ENCODE measurements at places on chromosomes 1 and 21.

DNA sequence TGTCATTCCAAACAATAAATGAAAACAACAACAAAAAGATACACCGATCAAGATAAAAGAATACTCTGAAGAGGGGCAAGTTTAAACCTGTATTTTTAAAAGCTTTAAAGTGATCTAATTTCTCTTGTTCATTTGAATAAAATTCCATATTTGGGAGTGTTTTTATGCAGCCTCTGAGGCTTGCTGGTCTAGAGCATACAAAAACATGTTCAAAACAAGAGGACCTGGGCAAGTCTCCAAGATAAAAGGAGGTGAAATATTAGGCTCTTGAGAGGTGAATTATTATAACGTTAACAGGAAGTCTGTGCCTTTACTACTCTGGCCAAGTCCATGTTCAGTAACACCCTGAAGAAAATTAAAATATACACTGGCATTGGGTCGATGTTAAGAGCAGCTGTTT lies 20.1 kb downstream of the URB1 start:
- DNase-seq = no peak

GRCh38 chr1:33265780-33266605 lies 9.7 kb downstream of the ZNF362 start:
- no peak for DNase-seq

GRCh38 chr1:179142889-179143299 lies 61.0 kb downstream of the TOR3A start:
- DNase-seq = no peak

DNA sequence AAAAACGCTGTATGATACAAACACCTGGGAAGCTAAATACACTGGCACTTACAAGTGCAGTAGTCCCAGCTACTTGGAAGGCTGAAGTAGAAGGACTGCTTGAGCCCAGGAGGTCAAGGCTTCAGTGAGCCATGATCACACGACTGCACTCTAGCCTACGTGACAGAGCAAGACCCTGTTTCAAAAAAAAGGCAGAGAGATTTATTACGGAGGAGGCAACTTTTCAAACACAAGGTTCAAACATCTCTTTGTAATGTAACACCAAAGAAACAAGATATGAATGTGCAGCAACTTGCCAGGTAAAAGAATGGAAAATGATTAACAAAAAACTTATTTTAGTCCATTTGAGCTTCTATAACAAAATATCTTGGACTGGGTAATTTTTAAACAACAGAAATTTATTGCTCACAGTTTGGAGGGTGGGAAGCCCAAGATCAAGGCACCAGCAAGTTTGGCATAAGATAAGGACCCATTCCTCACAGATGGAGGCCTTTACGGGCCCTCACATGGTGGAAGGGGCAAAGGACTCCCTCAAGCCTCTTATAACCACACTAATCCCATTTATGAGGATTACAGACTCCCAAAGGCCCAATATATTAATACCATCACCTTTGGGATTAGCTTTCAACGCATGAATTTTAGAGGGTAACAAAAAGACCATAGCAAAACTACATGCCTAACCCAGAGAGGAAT lies 73.3 kb downstream of the EVI5 start:
- no peak for DNase-seq

GRCh38 chr1:174008979-174009378 lies 13.2 kb downstream of the RC3H1 start:
- no peak for DNase-seq

GRCh38 chr1:155005076-155006011 lies 2.7 kb downstream of the ZBTB7B start:
- DNase-seq = no peak

- DNase-seq = no peak
Observed at GRCh38 chr1:11740258-11741192, 4.6 kb downstream of the AGTRAP start.

- DNase-seq = no peak
Observed at GRCh38 chr1:150563340-150564038, 14.3 kb downstream of the ADAMTSL4 start.

- no peak for DNase-seq
Observed at GRCh38 chr1:236808005-236808404, 12.9 kb downstream of the MTR start.

DNA sequence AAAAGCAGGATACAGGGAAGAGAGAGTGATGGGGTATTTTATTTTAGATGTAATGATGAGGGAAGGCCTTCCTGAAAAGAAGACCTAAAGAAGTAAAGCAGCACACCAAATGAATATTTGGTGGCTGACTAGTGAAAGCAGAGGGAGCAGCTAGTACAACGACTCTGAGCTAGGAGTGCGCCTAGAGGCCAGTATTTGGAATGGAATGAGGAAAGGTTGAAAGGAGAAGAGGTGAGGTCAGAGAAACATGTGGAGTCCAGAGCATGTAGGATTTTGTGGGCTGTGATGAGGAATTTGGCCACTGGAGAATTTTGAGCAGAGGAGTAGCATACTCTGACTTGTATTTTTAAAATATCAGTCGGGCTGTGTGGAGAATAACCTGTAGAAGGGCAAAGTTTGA lies 11.8 kb upstream of the RPL5 start:
- DNase-seq = no peak

All from NCI-H2081 treated with DMSO at 0.1 percent for 48 hours (cell line).